ENCODE measurements at places on chromosomes 13 and 19.

DNA sequence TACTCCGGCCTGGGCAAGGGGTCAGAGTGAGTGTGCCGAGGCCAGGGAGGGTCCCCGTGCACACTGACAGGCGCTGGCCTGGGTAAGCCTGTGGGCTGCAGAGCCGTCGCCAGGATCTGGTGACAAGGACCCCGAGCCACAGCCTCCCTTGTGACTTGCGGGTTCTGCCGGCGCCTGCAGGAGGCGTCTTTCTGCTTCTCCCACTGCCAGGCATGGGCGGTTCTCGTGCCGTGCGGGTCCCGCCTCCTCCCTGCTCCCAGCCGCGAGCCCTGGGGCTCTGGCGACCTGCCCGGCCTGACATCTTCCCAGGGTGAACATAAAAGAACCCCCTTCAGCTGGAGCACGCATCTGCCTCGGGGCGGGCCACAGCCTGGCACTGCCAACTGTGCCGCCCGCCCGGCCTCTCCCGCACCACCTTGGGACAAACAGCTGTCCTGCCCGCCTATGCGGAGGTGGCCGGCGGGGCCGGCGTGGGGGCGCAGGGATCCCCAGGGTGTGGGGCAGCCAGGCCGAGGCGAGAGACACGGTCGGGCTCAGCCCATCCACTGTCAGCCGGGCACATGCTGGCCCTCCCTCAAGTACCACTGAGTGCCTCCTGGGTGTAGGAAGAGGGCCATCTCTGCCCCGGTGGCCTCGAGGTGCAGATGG lies 1.5 kb upstream of the HCN2 start:
- peak; percentile 38 for DNase-seq

- DNase-seq: no peak
These were observed 2549.4 kb downstream of the PCDH9 start for GRCh38 chr13:64680739-64681138.

DNA sequence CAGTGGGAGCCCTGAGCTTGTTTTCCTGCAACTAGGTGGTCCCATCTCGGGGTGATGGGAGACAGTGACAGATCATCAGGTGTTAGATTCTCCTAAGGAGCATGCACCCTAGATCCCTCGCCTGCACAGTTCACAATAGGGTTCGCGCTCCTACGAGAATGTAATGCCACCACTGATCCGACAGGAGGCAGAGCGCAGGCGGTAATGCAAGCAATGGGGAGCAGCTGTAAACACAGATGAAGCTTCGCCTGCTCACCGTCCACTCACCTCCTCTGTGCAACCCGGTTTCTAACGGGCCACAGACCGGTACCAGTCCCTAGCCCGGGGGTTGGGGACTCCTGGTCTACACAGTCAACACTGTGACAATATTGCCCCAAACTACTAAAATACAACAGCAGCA lies 38.8 kb downstream of the CARD8 start:
- no peak for DNase-seq

- no peak for DNase-seq
These were observed 26.4 kb downstream of the PTPRS start for GRCh38 chr19:5314012-5314906.

DNA sequence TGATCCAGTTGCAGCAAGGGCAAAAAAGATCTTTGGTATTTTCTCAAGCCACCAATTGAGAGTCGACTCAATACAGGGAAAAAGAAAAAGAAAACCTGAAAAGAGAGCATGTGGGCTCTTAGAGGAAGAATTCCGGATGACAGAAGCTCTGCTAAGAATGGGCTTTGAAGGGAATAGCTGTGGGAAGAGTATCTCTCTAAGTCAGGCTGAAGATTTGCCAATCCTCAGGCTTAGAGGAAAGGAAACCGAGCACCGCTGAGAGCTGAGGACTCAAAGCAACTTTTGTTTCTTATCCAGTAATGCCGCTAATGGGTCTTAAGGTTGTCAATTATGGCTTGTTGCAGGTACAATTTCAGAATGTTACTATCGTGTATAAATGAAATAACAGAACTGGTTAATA lies 166.4 kb downstream of the EFNB2 start:
- DNase-seq: no peak

DNA sequence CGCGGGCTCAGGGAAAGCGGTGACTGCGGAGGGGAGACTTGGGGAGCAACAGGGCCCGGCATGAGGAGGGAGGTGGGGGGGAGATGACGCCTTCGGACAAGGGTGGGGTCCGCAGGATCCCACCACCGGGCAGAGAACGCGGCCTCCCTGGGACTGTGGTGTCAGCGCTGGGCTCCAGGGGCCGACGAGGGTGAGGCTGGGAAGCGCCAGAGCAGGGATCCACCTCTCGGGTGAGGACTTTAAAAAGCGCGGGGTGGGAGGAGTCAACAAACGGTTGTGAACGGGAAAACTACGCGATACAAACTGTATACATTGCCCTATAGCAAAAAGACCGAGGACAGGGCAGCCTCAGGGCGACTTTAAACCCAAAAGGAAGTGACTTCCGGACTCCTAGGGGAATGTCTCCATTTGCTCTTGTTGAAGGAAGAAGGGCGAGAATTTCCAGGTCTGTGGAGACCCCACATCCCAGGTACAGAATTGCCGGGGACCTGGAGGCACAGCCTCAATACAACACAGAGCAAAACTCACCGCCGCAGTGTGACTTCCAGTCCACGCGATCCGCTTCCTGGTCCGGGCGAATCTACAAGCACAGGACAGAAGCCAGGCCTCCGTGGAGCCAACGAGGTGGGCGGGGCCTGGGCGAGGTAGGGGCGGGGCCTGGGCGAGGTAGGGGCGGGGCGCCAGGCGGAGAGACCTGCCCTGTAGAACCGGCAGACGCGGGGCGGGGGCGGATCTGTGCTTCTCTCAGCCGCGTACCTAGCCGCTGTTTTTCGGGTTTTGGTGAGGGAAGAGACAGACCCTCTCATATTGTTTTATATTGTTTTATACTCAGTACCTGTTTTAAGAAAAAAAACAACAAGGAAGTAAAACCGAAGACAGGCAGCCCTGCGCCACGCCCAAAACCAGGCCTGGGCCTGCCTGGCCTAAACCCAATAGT lies at the start of gene ZNF888:
Gene ZNF888, minus strand, starts transcription at position 588 of the 937 bp plus-strand sequence. CDS start 5,555 bp downstream, outside the sequence.
- peak; percentile 57 for DNase-seq
